Mesothelial cell of epicardium (in vitro differentiated cells): ENCODE measurements at places on chromosomes 3 and 15.
A peak's percentile ranks its signal among the peaks of the same experiment; 100 is the strongest.

- no peak overlapping the region for H3K27ac ChIP-seq
- H3K4me3 ChIP-seq, result no peak overlapping the region
- peaks cover 2% of the 10 kb centered on the region for H3K27me3 ChIP-seq
- H3K4me1 ChIP-seq, result peaks cover 5% of the 10 kb centered on the region
- DNase-seq, result no peak
These were observed 87.6 kb upstream of the LRIG1 start for GRCh38 chr3:66588340-66588847.

DNA sequence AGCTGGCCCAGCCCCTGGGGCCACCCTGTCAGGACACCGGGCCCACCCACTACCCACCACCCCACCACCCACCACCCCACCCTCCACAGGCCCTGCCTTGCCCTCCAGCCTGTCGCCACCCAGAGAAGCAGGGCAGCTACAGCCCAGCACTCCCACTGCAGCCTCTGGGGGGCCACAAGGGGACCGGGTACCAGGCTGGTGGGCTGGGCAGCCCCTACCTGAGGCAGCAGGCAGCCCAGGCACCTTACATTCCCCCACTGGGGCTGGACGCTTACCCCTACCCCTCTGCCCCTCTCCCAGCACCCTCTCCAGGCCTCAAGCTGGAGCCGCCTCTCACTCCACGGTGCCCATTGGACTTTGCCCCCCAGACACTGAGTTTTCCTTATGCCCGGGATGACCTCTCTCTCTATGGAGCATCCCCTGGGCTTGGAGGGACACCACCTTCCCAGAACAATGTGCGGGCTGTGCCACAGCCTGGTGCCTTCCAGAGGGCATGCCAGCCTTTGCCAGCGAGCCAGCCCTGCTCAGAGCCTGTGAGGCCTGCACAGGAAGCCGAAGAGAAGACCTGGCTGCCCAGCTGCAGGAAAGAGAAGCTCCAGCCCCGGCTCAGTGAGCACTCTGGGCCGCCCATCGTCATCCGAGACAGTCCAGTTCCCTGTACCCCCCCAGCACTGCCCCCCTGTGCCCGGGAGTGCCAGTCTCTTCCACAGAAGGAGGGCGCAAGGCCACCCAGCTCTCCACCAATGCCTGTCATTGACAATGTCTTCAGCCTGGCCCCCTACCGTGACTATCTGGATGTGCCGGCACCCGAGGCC lies 5.3 kb downstream of the C15orf39 start:
- no peaks in the 10 kb centered on the region for H3K27me3 ChIP-seq
- H3K4me1 ChIP-seq, result peaks cover 31% of the 10 kb centered on the region
- DNase-seq, result no peak
- no peak overlapping the region for H3K27ac ChIP-seq
- peaks cover 4% of the 10 kb centered on the region for H3K36me3 ChIP-seq

DNA sequence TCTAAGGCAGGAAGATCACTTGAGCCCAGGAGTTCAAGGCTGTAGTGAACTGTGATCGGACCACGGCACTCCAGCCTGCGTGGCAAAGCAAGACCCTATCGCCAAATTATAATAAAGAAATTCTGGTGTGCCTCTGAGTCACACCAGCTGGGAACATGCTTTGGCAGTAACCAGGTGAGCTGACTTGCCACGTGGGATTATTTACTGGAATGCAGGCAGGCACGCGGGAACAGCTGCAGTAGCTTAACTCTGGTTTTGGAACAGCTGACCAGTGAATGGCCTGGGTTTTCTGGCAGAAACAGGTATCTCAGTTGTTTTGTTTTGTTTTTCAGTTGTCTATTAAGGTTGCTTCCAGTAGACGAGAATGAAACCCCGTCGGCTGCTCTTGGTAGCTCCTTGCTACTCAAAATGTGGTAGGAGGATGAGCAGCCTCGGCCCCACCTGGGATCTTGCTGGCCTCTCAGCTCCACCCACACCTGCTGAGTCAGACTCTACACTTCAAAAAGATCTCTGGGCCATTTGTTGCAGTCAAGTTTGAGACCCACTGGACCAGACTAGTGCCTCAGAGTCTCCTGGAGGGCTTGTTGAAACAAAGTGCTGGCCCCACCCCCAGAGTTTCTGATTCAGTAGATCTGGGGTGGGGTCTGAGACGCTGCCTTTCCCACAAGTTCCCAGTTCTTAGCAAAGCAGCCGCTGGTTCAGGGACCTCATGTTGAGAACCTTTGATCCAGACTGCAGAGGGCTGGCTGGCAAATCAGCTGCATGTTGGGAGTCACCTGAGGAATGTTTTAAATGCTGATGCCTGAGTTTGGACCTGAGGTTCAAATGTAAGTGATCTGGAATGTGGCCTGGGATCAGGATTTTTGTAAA lies 26.6 kb downstream of the IDH2 start:
- peaks cover 8% of the 10 kb centered on the region for H3K4me1 ChIP-seq
- no peak overlapping the region for H3K4me3 ChIP-seq
- H3K27ac ChIP-seq, result peak overlapping the region; percentile 80
- peaks cover 13% of the 10 kb centered on the region for H3K36me3 ChIP-seq
- no peak for DNase-seq

- no peaks in the 10 kb centered on the region for H3K4me1 ChIP-seq
- peak overlapping the region; percentile 69 for H3K27ac ChIP-seq
- peaks cover 57% of the 10 kb centered on the region for H3K36me3 ChIP-seq
These were observed 26.0 kb downstream of the SORD start for GRCh38 chr15:45048794-45049631.

GRCh38 chr3:79139395-79140068 lies 628.3 kb downstream of the ROBO1 start:
- H3K36me3 ChIP-seq, result no peaks in the 10 kb centered on the region
- no peaks in the 10 kb centered on the region for H3K4me1 ChIP-seq
- H3K27ac ChIP-seq, result no peak overlapping the region
- H3K4me3 ChIP-seq, result no peak overlapping the region
- H3K27me3 ChIP-seq, result peaks cover 3% of the 10 kb centered on the region
- no peak for DNase-seq

- no peak overlapping the region for H3K27ac ChIP-seq
- DNase-seq, result no peak
- H3K36me3 ChIP-seq, result no peaks in the 10 kb centered on the region
- peaks cover 14% of the 10 kb centered on the region for H3K4me1 ChIP-seq
- no peak overlapping the region for H3K4me3 ChIP-seq
- peaks cover 49% of the 10 kb centered on the region for H3K27me3 ChIP-seq
These were observed 15.7 kb downstream of the KCNAB1 start for GRCh38 chr3:156135921-156136638.
